ENCODE measurements at places on chromosomes 12 and 14.
A peak's percentile ranks its signal among the peaks of the same experiment; 100 is the strongest.

GRCh38 chr14:50262865-50263264, 31.5 kb upstream of the SOS2 start:
- no peak for DNase-seq

DNA sequence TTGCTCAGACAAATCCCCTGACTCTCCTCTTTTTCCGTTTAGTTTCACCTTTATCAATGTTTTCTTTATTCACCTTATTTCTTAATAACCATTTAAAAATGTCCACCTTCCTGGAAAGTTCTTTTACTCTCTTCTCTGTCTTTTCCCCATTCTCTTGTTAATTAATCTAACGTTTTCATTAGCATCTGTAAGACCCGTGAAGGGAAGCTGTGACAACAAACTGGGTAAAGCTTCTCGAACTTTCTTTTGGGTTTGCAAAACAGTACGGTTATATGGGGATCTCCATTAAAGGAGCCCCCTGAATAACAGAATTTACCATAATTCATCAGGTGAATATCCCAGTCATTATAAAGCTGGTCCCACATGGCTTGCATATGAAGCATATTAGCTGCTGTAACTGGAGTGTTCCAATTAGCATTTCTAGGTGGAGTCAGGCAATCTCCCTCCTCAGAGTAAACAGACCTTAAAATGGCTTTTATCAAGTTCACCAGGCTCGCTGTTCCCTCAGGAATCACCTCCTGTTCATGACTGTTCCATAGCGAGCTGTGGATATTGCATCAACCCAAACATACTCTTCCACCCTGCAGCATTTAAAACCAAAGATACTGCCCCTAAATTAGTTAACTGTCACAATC, 42.4 kb downstream of the TMEM30B start:
- no peak for DNase-seq

DNA sequence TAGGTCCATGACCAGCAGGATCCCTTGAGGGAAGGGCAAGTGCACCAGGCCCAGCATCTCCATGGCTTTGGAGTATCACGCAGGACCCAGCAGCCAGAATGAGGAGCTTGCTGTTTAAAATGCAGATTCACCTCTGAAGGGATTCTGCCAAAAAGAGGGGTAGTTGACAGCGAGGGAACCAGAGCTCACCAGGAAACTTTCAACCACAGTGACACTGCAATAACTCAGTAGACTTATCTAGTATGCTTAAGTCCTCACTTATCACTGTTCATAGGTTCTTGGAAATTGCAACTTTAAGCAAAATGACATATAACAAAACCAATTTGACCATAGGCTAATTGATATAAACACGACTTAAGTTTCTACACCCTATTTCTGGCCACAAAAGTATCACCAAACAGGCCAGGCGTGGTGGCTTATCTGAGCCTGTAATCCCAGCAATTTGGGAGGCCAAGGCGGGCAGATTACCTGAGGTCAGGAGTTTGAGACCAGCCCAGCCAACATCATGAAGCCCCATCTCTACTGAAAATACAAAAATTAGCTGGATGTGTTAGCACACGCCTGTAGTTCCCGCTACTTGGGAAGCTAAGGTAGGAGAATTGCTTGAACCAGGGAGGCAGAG, 21.4 kb upstream of the CKAP4 start:
- no peak for DNase-seq

DNA sequence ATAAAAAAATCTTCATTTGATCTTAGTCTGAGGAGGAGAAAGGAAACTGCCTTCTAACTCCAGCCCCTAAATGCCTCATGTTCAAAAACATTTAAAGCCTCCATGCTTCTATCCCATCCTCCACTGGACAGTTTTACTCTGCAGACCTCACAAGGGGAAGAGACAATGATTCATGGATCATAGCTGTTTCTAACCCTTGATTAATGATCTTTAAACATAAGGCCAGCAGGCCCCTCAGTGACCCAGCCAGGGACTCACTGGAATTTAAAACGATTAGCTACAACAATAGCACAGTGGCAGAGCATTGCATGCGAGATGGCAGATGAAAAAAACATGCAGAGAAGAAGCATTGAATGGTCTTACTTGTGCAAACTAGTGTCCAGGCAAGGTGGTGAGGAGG, 6.0 kb downstream of the DCTN2 start:
- DNase-seq, result no peak

DNA sequence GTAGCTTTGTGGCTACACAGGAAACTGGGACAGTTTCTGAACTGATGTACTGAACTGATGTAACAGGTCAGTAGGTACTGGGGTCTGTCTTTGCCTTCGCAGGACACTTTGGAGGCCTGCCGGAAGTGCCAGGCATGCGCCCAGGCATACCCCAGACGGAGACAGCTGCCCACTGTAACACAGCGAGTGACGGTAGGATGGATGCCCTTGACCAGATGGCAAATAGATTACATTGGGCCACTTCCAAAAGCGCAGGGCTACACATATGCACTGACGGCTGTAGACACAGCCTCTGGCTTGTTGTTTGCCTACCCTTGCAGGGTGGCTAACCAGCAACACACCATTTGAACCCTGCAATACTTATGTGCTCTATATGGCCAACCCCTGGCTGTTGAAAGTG, 94.1 kb upstream of the TMPO start:
- no peak for DNase-seq

GRCh38 chr12:97960225-97960624, 497.6 kb downstream of the RMST start:
- DNase-seq, result no peak

DNA sequence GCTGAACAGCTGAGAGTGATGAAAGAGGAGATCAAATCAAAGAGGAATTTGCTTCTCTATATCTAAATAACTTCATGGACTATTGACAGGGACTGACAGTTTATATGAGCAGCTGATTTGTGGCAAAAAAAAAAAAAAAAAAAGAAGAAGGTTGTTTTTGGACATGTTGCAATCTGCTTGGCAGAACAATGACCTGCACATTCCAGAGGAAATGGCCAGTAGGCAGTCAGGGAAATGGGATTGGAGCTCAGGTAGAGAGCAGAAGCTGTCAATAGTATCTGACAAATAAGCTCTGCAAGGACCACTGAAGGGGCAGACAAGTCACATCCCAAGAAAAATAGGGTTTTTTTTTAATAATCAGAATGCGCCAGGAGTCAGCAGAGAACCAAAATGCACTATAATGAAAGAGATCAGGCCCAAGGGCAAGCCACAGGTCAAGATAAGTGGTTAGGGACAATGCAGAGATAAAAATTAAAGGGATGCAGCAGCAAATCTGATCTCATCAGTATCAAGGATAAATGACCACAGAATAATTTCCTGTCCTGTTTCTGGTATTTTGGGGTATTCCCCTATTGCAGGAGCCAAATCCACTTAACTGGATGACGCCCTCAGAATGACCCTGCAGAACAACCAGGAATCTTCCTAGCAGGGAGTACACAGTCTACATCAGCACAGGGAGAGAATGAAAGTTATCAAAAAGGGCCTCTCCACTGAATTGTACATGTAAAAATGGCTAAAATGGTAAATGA, 22.6 kb upstream of the DUSP16 start:
- DNase-seq, result no peak

DNA sequence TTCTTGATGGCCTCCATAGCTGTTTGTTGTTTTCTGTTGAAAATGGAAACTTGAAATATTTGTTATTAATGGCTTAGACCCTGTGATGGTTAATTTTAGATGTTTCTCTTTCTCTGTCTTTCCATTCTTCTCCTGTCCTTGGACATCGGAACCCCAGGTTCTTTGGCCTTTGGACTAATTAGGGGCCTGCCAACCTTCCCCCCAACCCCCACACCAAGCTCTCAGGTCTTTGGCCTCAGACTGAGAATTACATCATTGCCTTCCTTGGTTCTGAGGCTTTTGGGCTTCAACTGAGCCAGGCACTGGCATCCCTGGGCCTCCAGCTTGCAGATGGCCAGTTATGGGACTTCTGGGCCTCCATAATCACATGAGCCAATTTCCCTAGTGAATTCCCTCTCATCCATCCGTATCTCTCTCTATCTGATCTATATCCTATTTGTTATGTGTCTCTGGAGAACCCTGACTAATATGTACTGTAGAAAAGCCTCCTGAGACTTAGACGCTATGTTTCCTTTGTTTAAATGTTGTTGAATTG, 71.6 kb downstream of the FGD4 start:
- DNase-seq, result no peak

GRCh38 chr12:6476489-6476888, 6.0 kb upstream of the VAMP1 start:
- peak; percentile 52 for DNase-seq

GRCh38 chr12:82838131-82838551, 151.4 kb downstream of the TMTC2 start:
- no peak for DNase-seq

DNA sequence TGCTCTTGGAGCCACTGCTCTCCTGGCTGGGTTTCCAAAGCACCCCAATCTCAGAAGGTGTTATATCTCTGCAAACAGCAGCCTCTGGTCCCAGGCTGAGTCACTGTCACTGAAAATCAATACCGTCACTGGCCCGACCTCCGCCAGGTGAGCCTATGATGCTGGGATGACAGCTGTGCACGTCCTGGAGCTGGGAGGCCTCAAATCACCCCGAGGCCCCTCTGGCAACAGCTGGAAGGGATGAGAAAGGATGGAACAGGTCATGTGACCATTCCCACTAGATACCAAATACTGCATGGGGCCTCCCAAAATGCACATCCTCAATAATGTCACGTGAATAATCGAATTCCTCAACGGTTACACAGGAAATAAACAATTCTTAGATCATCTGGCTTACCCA, 190.8 kb downstream of the TTC7B start:
- DNase-seq, result peak; percentile 33

DNA sequence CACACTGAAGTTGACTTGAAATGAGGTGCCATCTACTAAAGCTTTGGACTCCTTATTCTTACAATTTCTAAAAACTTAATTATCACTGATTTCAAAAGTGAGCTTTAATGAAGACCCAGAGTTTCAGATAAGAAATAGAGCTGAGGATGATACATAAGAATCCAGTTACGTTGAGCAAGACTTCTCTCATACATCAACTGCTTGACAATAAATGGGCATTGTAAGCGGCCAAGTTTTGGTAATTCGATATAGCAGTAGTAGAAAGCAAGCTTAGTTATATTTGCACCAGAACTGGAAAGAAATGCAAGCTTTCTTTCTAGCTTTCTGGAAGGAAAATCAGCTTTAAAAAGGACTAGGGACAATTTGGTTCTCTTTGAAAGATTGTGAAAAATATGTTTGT, 1359.6 kb downstream of the FSCB start:
- DNase-seq, result no peak

DNA sequence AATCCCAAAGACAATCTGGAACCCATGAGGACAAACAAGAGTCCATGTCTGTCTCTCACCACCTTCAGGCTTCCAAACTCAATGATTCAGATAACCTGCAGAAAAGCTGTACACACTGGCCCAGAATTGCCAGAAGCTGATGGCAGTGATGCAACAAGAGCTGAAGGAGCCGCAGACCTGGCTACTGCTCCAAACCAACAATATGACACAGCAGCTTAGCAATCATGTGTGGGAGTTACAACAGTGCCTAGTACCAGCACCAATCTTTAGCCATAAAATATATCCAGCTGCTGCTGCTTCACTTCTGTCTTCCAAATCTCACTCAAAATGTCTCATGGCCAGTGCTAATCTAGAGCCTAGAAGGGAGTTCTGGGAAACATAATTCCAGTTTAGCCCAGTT, 22.0 kb downstream of the RPS6KA5 start:
- DNase-seq, result peak; percentile 7

DNA sequence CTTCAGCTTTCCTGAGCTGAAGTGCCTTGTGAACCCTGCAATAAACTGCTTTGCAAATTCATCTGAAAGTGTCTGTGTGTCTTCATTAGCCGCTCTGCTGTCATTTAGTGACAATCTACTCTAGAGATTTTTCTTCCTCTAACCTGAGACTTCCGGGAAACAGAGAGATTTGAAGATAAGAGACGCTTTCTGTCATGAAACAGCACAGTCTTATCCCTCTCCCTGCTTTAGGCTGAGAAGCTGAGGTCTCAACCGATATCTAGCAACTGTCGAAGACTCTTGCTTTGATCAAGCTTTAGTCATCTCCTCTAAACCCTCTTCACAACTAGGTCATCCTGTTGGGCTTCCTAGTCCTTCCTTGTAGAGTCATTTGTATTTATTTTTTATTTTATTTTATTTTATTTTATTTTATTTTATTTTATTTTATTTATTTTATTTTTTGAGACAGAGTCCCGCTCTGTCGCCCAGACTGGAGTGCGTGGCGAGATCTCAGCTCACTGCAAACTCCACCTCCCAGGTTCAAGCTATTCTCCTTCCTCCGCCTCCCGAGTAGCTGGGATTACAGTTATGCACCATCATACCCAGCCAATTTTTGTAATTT, 1.2 kb downstream of the RNASE2 start:
- no peak for DNase-seq

GRCh38 chr14:55585854-55586253, 5.8 kb downstream of the KTN1 start:
- peak; percentile 64 for DNase-seq

- DNase-seq, result no peak
These were observed 2.2 kb downstream of the NOS1 start for GRCh38 chr12:117359029-117359845.

DNA sequence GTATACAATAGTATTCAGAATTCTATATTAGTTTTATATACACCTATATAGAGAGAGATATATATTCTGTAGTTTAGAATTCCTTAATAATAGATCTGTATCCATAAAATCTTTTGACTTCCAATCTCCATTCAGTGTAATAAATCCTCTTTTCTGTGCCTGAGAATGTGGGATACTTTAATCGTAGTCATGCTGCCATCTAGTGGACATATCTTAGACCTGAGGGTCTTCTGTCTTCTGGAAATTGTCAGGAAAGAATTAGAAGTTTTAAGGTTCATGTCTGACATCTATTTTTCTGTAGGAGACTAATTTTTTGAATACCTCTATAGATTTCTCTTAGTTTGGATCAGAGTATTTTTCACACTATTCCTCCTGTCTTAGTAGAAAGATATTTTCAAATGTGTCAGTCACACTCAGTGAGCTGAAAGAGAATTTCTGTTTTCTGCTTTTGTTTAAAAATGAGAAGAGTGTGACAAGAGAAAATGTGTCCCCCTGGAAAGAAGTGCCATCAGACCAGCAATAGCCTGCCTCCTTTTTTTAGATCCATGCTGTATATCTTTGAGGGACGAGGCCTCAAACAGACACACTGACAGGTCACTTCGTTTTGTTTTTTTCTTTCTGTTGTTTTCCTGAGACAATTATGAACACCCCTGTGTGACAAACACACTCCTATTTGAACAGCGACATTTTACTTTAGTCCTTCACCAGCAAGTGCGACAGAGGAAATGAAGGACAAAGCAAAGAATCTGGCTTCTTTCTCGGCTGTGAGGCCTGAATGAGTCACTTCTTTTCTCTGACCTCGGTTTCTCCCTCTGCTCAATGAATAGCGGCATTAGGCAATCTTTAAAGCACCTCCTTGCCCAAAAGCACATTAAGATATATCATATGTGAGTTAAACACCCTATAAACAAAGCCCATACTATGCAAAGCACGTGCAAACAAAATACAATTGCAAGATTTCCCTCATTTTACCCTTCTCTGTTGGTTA, 96.3 kb downstream of the GALC start:
- peak; percentile 59 for DNase-seq

- peak; percentile 83 for DNase-seq
These were observed at the start of gene SERPINA1 for GRCh38 chr14:94388384-94389103. Gene SERPINA1, minus strand, starts transcription at chr14:94388602. Its CDS starts 5,365 bp downstream, at chr14:94383237.

GRCh38 chr14:54807428-54807827, 95.2 kb downstream of the GCH1 start:
- DNase-seq, result no peak

Data from ELR (cell line).